ENCODE measurements at places on chromosomes 2 and 18.

GRCh38 chr2:134491022-134491421 lies 227.8 kb downstream of the TMEM163 start:
- DNase-seq, result no peak

GRCh38 chr2:232129483-232129882 lies 168.0 kb downstream of the DIS3L2 start:
- DNase-seq, result no peak

- DNase-seq, result no peak
These were observed 65.6 kb downstream of the RAPH1 start for GRCh38 chr2:203469546-203469945.

GRCh38 chr18:63823516-63824219 lies 48.5 kb downstream of the SERPINB7 start:
- DNase-seq, result peak; percentile 26

DNA sequence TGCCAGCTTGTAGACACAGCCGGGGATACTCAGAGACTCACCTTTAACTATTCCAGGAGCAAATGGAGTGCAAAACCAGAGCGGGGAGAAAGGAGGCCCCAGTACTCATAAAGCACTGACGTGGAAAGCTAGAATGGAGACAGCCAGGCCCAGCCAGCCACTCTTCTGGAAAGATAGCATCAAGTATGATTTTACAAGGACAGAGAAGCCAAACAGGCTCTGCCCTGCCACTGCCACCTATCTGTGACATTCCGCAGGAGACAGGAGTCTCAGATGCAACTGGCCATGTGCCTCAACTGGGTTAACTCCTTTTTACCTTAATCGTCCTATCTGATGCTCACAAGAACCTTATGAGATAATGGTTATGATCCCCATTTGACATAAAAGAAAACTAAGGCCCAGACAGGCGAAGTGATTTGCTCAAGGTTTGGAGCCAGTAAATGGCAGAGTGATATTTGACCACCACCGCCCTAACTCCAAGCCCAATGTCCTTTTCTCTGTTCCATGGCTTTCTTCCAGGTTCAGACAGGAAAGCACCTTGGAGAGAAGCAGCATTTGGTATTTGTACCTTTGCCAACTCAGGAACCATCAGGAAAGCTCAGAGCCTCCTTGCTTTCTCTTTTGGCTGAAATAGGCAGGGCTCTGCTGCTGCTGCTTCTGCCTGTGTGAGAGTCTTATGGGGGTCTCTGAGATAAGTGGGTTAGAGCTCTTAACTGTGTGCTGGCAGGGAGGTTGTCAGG lies 15.6 kb downstream of the KIF3C start:
- DNase-seq, result no peak

GRCh38 chr2:72077702-72078169 lies 69.9 kb downstream of the CYP26B1 start:
- no peak for DNase-seq

- no peak for DNase-seq
These were observed 5.7 kb upstream of the C2orf80 start for GRCh38 chr2:208195531-208195930.

- DNase-seq, result no peak
These were observed 42.4 kb upstream of the PPM1B start for GRCh38 chr2:44126106-44126797.

- DNase-seq, result no peak
These were observed 17.7 kb upstream of the RGPD4 start for GRCh38 chr2:107808959-107809358.

DNA sequence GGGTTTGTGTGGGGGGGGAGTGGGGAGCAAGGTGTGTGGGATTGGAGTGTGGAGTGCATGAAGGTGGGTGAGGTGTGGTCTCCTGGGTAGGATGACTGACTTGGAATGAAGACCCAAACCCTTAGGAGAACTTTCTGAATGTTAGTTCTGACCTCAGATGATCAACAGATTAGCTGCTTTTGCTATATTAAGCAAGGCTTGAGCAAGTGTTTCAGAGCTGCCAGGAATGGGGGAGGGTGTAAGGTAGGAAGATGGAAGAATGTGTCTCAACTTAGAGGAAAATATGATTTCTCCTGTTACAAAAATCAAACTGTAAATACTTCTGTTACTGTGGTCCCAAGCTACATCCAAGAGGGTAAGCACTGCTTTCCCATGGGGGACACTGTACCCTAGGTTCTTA lies 273.6 kb downstream of the TGIF1 start:
- DNase-seq, result no peak

- DNase-seq, result no peak
These were observed 310.3 kb upstream of the HS6ST1 start for GRCh38 chr2:128628996-128629395.

GRCh38 chr2:150639383-150639782 lies 151.9 kb upstream of the RND3 start:
- no peak for DNase-seq

GRCh38 chr2:122939796-122940195 lies 1085.3 kb upstream of the CNTNAP5 start:
- DNase-seq, result no peak

DNA sequence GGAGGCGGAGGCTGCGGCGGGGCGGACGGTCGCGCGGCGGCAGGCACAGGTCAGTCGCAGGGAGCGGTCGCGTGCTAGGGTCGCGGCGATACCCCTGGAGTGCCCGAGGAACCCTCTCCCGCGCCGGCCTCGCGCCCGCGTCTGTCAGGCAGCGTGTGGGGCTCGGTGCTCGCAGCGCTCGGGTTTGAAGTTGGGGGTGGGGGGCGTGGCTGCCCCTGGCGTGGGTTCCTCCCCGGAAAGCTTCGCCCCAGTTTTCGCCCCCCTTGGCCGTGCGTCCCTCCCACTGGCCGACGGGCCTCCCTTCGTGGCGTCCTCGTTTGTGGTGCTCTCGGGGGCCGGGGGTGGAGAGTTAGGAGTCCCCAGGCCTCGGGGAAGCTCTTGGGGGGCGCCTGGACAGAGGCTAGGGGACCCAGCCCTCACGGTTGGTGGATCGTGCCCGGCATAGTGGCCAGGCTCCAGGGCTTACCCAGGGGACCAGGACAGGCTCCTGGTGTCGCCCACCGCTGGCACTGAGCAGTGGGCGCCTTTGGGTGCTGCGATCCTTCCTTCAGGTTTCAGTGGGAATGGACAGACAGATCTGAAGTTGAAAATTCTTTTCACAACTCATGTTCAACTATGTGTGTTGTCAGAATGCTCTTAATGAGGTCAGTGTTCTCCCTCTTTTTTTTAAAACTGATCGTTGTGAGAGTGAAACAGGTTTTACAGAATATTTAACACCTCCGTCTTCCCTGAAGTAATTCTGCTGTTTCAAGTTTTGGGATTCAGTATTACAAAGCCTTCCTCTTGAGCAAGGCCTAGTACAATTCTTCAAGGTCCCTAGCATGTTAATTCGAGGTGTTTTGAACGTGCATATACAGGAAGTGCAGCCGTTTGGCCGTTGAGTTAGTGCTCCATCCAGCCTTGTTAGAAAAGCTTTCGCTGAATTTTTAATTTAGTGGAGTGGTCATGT lies 604 bp downstream of the RALBP1 start:
- peak; percentile 70 for DNase-seq

DNA sequence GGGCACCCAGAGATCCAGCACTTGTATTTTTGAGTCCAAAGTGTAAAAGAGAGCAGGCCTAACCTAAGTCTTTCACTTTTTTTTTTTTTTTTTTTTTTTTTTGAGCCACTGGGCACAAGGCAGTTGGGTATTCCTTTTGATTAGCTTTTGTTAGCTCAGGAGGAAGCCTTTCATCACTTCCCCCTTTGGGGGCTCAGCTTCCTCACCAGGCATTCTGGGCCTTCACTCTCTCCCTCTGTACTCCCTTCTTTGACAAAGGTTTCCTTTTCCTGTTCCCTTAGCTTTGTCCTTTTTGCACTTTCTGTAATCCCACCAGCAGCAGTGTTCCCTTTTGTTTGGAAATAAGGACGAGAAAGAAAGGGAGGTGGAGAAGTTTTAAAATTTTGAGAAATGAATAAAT lies 88.2 kb downstream of the PKP4 start:
- DNase-seq, result no peak

- DNase-seq, result no peak
These were observed 135.4 kb downstream of the TMEM17 start for GRCh38 chr2:62370321-62371250.

- DNase-seq, result peak; percentile 34
These were observed 80.8 kb upstream of the LCLAT1 start for GRCh38 chr2:30366199-30366691.

DNA sequence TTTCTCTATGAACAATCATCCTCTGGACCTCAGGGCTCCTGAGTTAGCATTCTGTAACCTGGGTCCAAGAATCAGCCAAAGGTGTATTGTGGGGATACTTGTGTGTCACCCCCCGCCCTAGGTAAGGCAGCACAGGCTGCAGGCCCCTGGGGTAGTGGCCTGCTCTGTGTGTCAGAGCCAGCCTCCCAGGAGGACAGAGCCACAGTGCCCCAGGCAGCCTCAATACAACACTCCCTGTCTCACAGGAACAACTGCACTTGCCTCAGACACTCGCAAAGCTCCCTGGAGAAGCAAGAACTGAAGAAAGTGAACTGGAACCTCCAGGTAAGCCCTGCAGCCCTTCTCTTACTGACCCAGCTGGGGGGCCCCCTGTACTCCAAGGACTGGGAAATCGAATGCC lies 121.3 kb upstream of the PPP1CB start:
- DNase-seq, result no peak

DNA sequence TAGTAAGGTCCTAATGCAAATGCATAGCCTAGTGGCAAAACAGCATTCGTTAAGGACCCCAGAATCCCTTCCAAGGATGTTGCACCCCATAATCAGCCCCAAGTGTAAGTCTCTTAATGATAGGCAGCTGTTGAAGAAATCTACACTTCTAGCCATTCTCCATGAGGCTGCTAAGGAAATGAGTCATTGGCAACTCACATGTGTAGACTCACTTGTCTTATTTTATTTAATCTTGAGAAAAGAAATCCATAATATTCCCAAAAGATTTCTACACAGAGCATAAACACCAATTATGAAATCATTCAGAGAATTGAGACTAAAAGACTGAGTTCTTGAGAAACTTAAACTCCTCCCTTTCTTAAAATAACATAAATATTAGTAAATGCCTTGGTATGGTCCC lies 52.4 kb downstream of the AKAIN1 start:
- DNase-seq, result no peak

DNA sequence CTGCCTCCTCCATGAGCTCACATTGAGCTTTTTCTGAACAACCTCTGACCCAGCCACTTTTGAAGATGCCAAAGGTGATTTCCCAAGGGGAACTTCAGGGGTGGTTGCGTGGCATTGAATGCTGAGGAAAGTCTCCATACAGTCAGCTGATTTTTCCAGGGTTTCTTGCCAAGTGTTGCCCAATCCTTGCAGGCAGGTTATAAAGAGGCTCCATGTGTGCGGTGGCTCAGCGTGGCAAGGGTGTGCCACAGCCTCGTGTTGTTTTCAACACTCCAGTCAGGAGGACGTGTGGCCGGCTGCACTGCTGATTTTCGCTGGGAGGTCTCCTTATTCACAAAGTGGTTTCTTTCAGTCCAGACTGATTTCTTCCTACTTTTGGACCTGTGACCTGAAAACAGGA lies 81.4 kb upstream of the GATA6 start:
- no peak for DNase-seq
